Cardiac septum (tissue), 1 donor: ENCODE measurements at places on chromosomes 1 and 21. TPM values are rescaled to one million over a fixed set of nuclear protein-coding genes. Genes with fewer than 3 reads are reported as not detected.

- DNase-seq = no peak
Measured at GRCh38 chr1:91427741-91428140, 23.1 kb upstream of the HFM1 start.

- DNase-seq = no peak
Measured at GRCh38 chr1:23577056-23578004, 18.0 kb upstream of the ID3 start.

GRCh38 chr1:98881901-98882300 is 122.8 kb downstream of the PLPPR5 start:
- DNase-seq = no peak

DNA sequence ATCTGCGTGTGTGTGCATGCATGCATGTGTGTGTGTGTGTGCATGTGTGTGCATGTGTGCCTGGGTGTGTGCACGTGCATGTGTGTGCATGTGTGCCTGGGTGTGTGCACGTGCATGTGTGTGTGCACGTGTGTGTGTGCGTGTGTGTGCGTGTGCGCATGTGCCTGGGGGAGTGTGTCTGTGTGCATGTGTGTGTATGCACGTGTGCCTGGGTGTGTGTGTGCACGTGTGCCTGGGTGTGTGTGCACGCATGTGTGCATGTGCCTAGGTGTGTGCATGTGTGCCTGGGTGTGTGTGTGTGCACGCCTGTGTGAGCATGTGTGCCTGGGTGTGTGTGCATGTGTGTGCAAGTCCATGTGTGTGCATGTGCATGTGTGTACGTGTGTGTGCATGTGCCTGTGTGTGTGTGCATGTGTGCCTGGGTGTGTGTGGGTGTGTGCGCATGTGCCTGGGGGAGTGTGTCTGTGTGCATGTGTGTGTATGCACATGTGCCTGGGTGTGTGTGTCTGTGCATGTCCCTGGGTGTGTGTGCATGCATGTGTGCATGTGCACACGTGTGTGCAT is 29.3 kb upstream of the COL6A2 start:
- DNase-seq = no peak

The EVA1B gene
- 11.3 TPM for total RNA-seq
